Thymus (tissue), 14 donors: ENCODE measurements at places on chromosomes 5 and 9. TPM values are rescaled to one million over a fixed set of nuclear protein-coding genes. Genes with fewer than 3 reads are reported as not detected.
A peak's percentile ranks its signal among the peaks of the same experiment; 100 is the strongest.

GHR gene
- polyA plus RNA-seq = 4.5 TPM

TUT7 gene
- polyA plus RNA-seq = 25.9 TPM

PCDHGB7 gene
- polyA plus RNA-seq = 1.2 TPM

HSPA4 gene
- 65.4 TPM for polyA plus RNA-seq

ADAMTSL2 gene
- 0.68 TPM for polyA plus RNA-seq

PLAC8L1 gene
- 1.5 TPM for polyA plus RNA-seq

DNA sequence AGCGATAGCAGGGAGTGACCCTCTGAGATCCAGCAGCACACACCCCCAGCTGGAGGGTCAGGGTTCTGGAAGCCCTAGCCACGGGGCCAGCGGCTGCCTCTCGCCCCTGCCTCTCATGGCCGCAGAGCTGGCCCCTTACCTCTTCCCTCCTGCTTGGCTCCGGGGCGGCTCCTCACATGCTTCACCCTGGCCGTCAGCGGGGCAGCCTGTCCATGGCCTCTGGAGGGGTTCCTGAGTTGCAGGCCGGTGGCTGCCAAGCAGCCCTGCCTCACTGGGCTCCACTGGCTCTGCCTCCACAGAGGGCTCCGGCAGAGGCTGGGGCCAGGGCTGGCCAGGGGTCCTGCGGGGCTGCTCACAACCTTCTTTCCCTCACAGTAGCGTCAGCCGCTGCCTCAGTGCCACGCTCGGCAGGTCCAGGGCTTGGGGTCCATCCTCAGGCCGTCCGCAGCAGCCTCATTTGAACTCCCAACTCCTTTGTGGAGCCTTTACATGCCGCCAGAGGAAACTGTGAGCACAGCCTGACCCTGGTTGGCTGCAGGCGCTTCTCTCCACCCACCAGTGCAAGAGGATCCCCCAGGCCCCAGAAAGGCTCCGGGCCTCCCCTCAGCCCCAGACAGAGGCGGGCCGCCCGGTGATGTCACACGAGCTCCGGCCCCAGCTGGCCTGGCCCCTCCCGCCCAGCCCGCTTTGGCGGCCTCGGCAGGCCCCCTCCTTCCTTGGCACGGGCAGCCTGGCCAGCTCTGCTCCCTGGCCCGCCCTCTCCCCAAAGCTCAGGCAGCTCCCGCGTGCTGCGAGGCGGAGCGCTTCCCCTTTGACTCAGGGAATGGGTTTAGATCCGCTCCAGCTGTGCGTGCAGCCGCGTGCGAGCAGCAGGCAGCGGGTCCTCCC lies at the start of gene ANGPTL2:
Gene ANGPTL2 (minus strand): TSS at position 460 of the 888 bp plus-strand sequence. CDS start 13,904 bp downstream, outside the sequence.
- DNase-seq = no peak
- H3K36me3 ChIP-seq = no peaks in the 10 kb centered on the region
- H3K4me3 ChIP-seq = peak within 1 kb of the TSS; percentile 26
- peaks cover 21% of the 10 kb centered on the region for H3K27me3 ChIP-seq
- H3K4me1 ChIP-seq = peaks cover 12% of the 10 kb centered on the region

- DNase-seq = no peak
- no peak overlapping the region for H3K4me3 ChIP-seq
- no peaks in the 10 kb centered on the region for H3K27me3 ChIP-seq
These were observed 182.1 kb downstream of the TLE1 start for GRCh38 chr9:81506941-81507864.

- H3K36me3 ChIP-seq = peaks cover 52% of the 10 kb centered on the region
- no peaks in the 10 kb centered on the region for H3K27me3 ChIP-seq
- DNase-seq = no peak
- H3K4me1 ChIP-seq = no peaks in the 10 kb centered on the region
These were observed 17.4 kb upstream of the IL13 start for GRCh38 chr5:132640613-132641012.

DNA sequence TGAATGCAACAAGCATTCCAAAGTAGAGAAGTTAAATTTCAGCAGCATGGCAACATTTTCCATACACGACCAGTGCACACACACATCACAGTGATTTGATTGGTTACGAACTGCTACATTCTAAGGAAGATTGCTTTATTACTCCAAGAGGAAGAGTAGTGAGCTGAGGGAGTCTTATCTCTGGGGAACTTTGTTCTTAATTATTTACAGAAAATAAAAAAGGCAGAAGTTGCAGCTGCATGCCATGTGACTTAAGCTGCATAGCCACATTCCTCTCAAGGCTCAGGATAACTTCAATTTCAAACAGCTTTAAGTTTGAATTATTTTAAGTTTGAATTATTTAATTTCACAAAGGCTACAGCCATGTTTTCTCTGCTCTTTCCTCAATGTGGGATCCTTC lies 71.6 kb upstream of the HSPB3 start:
- no peaks in the 10 kb centered on the region for H3K36me3 ChIP-seq
- H3K4me3 ChIP-seq = no peak overlapping the region
- no peaks in the 10 kb centered on the region for H3K4me1 ChIP-seq
- no peak overlapping the region for H3K27ac ChIP-seq
- no peaks in the 10 kb centered on the region for H3K27me3 ChIP-seq

DNA sequence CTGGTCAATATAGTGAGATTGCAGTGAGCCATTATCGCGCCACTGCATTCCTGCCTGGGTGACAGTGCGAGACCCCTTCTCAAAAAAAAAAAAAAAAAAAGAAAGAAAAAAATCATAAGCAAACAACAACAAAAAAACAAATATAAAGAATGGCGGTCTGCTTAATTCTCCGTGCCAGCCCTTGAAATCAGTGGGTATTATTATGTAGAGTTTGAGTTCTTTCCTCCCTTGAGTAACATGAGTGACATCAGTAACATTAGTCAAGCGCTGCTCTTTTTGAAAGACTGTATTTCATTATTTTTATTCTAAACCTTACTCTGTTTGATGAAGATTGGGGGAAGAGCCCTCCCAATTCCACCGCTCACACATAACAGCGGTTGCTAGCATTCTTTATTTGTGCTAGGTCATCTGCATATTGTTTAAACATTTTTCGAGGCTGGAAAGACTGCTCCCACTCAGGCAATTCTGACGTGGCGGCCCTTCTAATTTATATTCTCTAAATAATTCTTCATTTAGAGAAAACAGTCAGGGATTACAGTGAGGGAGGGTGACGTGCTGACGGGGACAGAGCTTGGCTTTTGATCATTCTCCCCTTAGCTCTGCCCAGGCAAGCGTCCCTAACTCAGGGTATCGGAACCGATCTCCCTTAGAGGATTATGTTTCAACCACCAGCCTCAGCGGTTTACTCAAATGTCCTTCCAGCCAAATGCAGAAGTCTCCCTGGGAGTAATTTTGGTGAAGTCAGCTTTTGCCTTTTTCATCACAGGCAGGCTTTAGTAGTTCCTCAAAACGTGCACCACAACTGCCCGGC lies 860 bp upstream of the MARCHF6 start:
- peak overlapping the region; percentile 86 for H3K4me3 ChIP-seq
- no peaks in the 10 kb centered on the region for H3K36me3 ChIP-seq
- H3K27ac ChIP-seq = peak overlapping the region; percentile 92
- no peak for DNase-seq
- H3K27me3 ChIP-seq = no peaks in the 10 kb centered on the region

DNA sequence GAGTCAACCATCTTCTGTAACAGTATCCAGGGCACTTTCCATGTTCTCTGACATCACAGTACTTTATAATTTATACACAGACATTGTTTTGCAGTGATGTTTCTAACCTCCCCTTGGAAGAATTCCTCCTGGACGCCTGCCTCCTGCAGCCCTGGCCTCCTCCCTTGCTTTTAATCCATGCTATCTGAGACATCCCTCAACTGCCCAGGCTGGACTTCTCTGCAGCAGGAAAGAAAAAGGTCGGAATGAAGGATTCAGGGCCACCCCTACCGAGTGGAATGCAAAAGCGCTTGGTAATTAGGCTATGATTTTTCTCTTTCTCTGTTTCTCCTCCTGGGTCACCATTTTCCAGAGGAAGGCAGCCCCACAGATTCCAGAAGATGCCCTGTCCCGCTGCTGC lies 47.0 kb upstream of the SHC3 start:
- H3K4me3 ChIP-seq = no peak overlapping the region
- peaks cover 2% of the 10 kb centered on the region for H3K27me3 ChIP-seq
- H3K4me1 ChIP-seq = no peaks in the 10 kb centered on the region
- H3K36me3 ChIP-seq = no peaks in the 10 kb centered on the region
- no peak overlapping the region for H3K27ac ChIP-seq

GRCh38 chr5:178551059-178551458 lies 39.1 kb downstream of the COL23A1 start:
- no peaks in the 10 kb centered on the region for H3K4me1 ChIP-seq
- DNase-seq = no peak
- H3K36me3 ChIP-seq = no peaks in the 10 kb centered on the region
